Stomach (tissue), 19 donors: ENCODE measurements at places on chromosomes 13 and 19. TPM values are rescaled to one million over a fixed set of nuclear protein-coding genes. Genes with fewer than 3 reads are reported as not detected.

Gene CPB2
- not detected for total RNA-seq

DNA sequence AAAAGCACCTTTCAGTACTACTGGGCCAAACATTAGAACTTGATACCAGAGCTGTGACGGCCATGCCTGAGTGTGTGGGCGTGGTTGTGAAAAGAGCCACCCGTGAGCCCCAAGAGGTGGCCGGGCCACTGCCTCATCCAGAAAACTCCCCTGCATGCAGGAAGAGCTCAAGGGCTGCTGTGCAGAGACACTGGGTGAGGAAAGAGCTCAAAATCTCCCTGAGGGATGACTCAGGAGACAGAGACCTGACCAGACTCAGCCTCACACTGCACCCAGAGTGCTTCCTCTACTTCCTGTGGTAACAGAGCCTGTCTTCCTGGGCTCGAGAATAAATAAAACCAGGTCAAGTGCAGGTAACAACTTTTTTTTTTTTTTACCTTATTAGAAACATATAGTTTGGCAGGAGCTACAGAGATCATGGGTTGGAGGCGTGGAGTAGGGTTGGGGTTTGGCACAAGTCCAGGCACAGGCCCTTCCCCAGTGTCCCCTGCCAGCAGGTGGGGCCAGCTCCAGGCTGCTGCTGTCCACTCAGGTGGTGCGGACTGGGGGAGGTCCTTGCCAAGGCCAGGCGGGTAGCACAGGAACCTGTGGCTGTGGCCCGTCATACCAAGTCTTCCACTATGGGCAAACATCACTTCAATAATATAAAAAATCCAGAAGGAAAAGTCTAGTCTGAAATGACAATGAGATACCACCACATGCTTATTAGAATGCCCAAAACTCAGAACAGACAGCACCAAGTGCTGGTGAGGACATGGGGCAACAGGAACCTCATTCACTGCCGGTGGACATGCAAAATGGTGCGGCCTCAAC lies 25.5 kb downstream of the ELL start:
- peak; percentile 70 for DNase-seq

DNA sequence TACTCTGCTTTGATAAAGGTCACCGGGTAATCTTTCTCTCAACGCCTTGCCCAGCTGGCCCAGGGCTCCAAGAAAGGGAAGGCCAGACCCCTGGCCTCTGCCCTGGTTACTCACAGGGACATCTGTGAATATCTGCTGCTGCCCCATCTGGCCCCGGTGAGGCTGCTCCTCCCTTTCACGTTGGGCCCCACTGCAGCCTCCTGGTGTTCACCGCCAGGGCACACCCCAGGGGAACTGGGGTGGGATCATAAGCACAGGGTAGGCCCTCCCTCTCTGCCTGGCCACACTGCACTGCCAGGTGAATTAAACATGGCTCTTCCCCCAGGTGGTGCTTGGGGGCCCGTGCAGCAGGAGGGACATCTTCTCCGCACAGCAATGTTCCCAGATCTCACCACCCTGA lies 12.7 kb downstream of the LAIR1 start:
- DNase-seq, result no peak

Gene THSD1
- total RNA-seq, result 2.8 TPM

- no peak for DNase-seq
These were observed 157.9 kb downstream of the UQCRFS1 start for GRCh38 chr19:29054886-29055675.

DNA sequence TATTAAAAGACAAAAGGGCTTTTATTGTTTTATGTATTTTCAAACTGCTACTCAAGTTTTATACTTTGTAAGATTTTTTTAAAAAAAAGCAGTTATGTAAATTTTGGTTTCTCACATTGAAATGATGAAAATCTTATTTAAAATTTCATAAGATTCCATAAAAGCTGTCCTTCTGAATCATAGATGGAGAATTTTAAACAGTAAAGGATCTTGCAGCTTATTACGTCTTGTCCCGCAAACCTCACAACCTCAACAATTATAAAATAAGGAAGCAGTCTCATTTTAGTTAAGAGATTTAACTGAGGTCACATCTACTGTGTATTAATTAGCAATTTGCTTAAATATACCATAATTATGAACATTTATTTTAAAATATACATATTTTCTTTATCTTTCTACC lies 581.0 kb upstream of the SPRY2 start:
- no peak for DNase-seq

Gene KLHL1
- 0.14 TPM for total RNA-seq
